Activated CD4-positive, alpha-beta T cell treated with anti-CD3 and anti-CD28 coated beads for 1 hour (primary cell): ENCODE measurements at places on chromosomes 1 and 21.

DNA sequence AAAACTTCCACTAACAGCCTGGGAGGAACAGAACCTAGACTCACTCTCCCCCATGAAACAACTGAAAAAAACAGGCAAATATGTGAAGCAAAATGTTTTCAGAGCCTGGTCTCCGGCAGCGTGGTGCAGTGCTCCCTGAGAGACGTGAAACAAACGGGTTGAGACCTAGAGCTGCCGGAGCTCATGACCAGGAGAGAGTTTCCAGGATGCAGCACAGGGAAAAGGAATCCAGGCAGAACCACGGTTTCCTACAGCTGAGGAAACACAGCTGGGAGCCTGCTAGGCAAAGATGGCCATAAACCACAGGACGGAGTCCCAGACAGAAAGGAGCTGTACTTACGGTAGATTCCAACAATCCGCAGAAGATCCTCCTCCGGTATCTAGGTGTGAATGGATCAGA, 20.2 kb upstream of the SLC19A1 start:
- no peak for DNase-seq

GRCh38 chr1:54238353-54239034, 38.5 kb downstream of the MRPL37 start:
- DNase-seq = no peak

- DNase-seq = no peak
Observed at GRCh38 chr1:223421025-223421424, 27.8 kb downstream of the CCDC185 start.

GRCh38 chr1:221366495-221367110, 375.3 kb downstream of the DUSP10 start:
- no peak for DNase-seq

DNA sequence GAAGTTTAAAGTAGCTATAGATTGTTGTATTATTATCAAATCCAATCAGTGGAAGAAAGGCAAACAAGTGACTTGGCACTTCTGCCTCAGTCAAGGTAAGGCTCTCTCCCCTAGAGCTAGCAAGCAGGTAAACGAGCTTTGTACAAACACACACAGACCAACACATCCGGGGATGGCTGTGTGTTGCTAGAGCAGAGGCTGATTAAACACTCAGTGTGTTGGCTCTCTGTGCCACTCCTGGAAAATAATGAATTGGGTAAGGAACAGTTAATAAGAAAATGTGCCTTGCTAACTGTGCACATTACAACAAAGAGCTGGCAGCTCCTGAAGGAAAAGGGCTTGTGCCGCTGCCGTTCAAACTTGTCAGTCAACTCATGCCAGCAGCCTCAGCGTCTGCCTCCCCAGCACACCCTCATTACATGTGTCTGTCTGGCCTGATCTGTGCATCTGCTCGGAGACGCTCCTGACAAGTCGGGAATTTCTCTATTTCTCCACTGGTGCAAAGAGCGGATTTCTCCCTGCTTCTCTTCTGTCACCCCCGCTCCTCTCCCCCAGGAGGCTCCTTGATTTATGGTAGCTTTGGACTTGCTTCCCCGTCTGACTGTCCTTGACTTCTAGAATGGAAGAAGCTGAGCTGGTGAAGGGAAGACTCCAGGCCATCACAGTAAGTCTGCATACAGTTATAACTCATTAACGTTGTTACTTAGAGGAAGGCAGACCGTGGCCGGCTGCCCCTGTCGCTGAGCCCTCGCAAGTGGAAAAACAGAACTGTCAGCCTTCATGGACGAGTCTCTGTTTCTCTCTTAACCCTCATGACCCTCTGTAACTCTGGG, at the start of gene PALMD:
PALMD (plus strand) TSS at position 415 of the 833 bp plus-strand sequence; CDS start at position 620, 205 bp downstream.
- DNase-seq = no peak

DNA sequence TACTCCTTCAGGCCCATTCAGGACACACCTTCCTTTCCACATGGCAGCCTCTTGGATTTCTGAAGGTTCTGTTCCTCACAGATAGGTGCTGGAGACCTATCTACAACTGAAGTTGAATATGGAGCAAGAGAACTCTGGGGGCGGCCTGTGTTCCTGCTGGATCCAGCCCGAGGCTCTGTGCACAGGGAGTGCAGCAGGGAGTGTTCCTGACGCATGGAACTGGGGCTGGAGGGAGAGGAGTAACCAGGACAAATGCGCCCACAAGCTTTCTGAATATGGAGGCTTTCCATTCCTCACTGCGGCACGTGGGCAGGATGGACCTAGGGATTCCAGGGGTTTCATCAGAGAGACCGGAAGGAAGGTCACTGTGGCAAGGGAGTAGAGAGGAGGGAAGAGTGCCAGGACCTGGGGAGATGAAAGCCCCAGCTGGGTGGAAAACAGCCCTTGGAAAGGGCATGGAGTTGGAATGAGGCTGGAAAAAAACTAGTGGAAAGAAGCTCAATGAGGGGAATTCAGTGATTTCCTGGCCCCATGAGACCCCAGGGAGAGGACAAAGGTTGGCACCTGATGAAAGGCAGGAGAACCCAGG, 12.5 kb downstream of the PM20D1 start:
- no peak for DNase-seq

DNA sequence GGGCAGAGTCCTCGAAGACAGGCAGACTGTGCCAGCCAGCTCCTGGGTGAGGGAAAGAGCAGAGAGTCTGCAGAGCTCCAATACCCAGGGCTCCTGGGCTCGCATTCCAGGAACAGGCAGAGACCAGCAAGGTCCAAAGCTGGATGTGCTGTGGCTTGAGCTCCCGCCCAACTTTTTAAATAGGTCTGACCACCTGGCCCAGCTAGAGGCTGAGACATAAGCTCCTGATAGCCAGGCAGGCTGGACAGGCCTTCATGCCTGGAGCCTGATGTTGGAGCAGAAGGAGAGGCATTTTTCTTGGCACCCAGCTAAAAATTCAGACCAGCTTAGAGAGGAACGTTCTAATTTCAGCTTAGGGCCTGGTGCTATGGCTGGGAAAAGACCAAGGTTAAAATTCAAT, 178.4 kb upstream of the TMEM51 start:
- DNase-seq = no peak

- no peak for DNase-seq
Observed at GRCh38 chr1:218347723-218348627, 2.8 kb downstream of the TGFB2 start.

DNA sequence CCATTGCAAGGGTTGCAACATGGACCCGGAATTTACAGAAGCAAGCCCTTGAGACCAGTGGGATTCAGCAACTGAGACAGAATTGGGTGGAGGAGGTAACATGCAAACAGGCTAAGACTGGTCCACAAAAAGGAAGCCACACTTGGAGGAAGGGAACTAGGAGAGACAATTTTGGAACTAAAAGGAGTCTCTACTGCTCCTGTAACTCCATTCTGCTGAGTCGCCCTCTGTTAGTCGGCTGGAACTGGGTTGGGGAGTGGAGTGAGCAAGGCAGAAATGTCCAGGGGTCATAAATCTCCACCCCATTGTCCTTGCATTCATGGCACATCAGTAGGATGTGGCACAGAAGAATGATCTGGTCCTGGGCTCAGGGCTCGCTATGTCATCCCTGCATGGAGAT, 5.1 kb downstream of the LAMB3 start:
- DNase-seq = no peak

GRCh38 chr1:25685938-25686665, 69.5 kb downstream of the MAN1C1 start:
- DNase-seq = no peak

DNA sequence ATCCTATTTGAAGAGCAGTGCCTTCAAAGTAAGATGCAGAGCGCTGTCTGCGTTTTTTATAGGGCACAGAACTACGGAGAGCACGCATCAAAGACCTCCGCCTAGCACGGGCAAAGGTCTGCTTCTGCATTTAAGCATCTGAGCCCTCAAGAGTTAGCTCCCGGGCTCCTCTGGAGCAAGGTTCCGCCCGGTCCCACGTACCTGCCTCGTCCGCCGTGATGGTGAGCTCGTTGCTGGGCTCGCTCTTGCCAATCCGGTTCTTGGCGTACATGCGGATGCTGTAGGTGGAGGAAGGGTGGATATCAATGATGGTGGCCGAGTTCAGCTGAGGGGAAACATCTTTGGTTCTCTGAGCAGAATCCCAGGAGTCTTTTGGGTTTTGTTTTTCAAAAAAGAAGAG, 311.5 kb downstream of the PCP4 start:
- no peak for DNase-seq

DNA sequence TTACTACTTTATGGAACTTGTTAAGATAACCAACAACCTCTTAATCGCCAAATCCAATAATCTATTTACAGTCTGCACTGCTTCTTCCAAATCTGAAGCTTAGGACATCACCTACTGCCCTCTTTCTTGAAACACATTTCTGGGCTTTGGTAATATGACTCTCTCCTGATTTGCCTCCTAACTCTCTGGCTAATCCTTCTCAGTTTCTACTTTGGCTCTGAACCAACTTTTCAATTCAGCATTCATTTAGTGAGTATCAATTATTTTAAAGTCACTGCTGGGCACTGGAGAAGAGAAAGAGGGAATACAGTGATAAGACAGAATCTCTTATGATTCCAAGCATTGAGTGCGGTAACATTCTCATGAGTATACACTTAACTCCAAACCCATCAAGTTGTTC, 275.0 kb downstream of the AKT3 start:
- no peak for DNase-seq

DNA sequence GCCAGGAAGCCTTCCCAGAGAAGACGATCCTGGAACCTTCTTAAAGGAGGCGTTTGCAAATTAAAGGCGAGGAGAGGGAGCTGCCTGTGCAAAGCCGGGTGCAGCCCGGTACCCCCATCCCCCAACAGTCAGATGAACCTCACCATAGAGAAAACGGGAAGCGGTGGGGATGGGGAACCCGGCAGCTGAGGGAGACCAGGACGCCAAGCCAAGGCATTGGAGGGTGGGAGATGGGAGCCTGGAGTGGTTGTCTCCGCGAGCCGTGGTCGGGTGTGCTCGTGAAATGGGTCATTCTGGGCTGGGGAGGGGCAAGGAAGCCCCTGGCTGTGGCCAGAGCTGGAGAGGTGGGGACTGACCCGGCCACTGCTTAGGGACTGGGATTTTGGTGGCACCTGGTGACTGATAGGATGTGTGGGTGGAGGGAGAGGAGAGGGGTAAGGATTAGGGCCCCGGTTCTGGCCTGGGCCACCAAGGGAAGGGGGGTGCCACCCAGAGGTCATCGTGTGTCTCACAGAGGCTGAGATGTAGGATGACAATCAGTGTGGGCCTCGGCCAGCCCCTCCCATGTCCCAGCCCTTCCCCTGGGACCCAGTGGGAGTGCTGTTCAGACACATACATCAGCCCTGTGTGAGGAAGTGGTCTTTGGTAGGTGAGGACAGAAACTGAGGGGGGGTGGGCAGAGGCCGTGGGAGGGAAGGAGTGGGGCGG, 676 bp upstream of the PADI2 start:
- no peak for DNase-seq

- no peak for DNase-seq
Observed at GRCh38 chr1:96596226-96596922, 125.2 kb upstream of the PTBP2 start.

GRCh38 chr21:32253215-32253641, 25.6 kb downstream of the MIS18A start:
- no peak for DNase-seq

- no peak for DNase-seq
Observed at GRCh38 chr1:29121936-29122681, 1.6 kb downstream of the TMEM200B start.

DNA sequence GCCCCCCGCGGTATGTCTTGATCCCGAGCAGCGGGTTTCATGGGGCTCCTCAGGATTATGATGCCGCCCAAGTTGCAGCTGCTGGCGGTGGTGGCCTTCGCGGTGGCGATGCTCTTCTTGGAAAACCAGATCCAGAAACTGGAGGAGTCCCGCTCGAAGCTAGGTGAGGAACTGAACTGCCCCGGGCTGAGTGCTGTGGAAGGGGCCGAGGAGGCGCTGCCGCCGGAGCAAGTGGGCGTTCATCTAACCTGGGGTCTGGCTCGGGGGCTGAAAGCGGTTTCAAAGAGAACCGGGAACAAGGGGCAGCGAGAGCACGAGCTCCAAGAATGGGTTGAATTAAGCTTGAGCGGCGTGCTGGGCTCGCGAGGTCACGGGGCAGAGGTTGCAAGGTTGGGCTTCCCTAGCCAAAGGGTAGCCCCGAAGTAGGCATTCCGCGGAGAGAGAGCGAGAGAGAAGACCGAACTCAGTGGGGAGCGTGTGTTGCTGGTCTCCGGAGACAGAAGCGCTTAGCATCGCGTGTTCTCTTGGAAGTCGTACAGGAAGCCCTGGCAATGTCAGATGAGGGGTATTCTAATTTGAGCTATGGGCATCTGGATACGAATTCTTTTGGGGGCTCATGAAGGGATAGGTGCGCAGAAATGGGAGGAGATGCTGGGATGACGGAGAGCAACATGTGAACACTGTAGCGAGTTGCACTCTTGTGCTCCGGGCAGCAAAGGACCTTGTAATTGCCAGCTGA, 732 bp downstream of the HS2ST1 start:
- DNase-seq = peak; percentile 24

- no peak for DNase-seq
Observed at GRCh38 chr1:164576291-164577271, 17.6 kb downstream of the PBX1 start.

- DNase-seq = no peak
Observed at GRCh38 chr1:234429434-234429806, 49.6 kb downstream of the TARBP1 start.

- no peak for DNase-seq
Observed at GRCh38 chr1:67855961-67856360, 22.7 kb upstream of the GNG12 start.

GRCh38 chr21:36744560-36745231, 45.8 kb downstream of the SIM2 start:
- no peak for DNase-seq

- DNase-seq = no peak
Observed at GRCh38 chr1:107262467-107263286, 121.8 kb downstream of the NTNG1 start.

DNA sequence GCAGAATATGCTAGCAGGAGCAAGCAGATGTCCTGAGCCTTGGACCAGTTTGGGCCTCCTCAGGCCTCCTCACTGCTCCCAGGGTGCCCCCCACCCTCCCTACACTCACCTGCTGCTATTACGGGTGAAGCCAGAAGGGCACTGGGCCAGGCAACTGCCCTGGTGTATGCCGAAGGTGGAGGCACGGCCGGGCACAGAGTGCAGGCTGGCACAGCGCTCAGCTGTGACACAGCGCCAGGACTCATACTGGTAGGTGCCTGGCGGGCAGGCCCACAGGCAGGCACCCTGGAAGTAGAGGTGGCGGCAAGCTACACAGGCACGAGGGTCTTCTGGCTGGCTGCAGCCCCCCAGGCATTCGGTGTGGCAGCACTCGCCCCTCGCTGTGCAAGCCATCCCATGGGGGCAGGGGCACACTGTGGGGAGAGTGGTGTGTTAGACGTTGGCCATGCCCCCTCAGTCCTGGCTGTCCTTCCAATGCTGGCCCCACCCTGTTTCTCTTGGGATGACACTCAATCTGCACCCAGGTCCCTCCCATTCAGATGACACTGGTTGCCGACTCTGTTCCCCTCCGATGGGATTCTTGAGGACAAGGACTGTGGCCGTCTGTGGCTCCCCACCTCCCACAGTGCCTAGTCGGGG, 7.0 kb downstream of the INSRR start:
- DNase-seq = no peak

- no peak for DNase-seq
Observed at GRCh38 chr1:97308131-97308530, 586.5 kb downstream of the PTBP2 start.
